AG20443 (cell line): ENCODE measurements at places on chromosomes 12 and 14.
A peak's percentile ranks its signal among the peaks of the same experiment; 100 is the strongest.

DNA sequence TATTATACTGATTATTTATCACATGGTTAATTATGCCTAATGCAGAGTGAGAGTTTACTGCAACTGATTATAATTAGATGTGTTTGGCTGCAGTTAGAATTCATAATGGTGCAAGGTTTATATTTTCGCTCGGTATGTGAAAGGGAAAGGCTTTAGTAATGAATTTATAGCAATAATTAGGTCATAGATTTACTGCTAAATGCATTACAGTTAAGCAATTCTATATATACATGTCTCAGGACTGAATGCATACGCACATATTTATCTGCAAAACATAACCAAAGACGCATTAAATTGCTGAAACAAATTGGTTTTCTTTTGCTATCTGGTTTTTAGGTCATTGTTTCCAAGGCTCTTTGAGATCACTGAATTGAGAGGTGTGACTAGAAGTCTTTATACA lies 428.1 kb upstream of the PDE3A start:
- no peak for DNase-seq

GRCh38 chr12:2501464-2502191 lies 293.1 kb upstream of the FKBP4 start:
- DNase-seq, result no peak

DNA sequence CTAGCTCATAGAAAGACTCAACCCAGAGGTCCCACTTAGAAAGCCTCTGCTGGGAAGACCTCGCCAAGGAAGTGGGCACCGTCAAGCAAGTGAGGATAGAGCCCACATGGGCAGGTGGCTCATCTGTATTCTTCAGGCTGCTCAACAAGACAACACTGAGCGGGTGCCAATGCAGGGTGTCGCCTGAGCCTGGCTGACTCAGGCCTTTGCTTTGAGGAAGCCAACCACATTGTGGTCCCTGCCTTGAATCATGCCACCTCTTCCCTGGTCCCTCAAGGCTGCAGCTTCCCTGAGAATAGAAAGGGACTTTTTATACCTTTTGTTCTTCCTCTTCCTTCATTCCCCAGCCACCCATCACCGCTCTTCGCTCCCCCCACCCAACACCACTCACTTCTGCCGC lies 2.1 kb upstream of the RNASE13 start:
- no peak for DNase-seq

DNA sequence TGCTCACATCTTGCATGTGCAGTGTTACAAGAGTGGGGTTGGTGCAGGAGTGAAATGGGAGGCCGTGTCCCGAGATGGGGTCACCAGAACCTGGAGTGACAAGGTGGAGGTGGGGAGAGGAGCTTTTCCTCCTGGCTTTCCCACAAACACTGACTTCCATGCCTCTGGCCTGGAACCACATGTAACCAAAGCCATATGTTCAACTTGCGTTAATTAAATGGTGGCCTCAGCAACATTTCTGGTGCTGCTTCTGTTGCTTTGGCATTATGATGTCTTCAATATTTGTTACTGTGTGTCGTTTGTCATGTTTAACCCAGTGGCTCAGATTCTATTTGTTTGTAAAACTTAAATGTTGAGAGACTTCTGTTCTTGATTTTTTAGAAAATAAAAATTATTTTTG lies 110.2 kb downstream of the VCPKMT start:
- no peak for DNase-seq

DNA sequence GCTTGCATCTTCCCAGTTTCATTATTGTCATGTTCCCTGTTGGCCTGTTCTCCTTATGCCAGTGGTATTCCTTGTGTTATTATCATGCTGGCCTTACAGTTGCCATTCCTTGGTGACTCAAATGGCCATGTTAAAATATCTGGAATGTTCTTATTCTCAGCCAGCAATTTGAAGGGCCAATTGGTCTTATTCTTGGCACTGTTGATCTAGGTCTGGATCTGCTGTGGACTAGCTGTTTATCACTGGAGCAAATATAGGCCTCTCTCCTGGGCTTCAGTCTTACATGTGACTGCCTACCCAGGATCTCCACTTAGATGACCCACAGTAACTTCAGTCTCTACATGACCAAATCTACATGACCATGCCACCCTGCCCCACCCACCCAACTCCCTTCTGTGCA lies 5.4 kb downstream of the CIPC start:
- no peak for DNase-seq

DNA sequence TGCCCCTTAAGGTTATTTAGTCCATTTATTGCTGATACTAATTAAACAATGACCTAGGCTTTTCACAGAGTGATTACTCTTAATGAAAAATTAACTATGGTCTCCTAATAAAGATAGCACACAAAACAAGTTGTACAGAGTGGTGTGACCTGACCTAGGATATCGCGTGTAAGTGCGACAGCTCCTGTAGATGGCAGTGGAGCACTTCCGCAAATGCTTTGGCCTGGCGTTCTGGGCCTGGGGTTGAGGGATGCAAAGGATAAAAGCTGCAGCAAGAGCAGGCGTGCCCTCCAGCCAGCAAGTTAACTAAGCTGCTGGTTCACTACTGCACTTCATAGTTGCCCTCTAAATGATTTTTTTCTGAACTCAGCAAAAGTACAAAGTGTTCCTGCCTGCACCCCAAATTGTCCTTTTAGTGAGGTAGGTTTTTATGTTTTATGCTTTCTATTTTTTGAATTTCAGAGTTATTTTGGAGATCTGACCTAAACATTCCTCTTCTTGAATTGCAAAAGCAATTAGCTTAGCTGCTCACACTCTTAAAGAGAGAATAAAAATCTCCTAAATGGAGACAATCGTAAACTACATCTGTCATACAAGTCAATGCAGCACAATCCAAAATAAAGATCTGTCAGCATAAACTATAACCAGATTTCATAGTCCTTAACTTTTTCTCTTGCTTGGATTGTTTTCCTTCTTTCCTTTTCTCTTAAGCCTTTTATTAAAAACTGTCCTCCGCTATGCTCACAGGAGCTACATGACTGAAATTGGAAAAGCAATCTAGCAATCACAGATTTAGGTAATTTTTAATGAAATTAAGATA lies 379.6 kb downstream of the LRIG3 start:
- peak; percentile 71 for DNase-seq

DNA sequence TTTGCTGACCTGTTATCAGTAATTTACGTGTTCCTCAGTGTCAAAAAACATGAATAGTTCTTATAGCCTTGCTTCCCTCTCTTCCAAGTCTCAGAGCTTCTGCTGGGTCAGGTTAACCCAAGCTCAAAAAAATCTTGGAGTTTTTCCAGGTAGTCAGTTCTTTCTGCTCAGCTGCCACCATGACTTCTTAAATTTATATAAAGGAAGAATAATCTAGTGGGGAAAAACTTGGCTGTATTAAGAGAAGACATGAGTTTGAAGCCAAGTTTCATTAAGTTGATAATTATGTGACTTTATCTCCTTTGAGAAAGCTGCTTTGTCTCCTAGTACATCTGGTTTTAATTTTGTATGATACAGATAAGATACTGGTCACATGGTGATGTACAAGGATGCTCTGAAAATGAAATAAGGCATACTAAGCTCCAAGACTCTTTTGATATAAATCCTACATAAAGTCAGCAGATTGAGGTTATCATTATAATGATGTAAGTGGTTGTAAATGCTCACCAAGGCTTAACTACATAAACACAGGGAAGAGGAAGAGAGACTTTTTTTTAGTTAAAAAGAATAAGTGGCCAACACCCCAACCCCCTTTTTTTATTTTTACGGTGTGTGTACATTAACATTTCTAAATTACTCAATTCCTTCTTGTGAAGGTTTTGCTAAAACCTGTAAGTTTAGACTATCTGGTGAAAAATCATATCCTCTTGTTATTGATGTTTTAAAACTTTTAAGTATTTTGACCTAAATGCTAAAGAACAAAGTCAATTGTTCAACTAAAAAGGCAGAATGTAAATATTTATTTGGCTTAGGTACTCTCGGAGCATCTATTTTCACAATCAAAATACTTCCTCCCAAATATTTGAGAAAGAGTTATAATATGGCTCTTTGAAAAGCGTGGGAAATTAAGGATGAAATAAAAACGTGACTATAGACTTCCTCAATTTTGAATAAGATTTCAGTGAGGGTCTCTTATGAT lies 84.1 kb upstream of the SLC38A2 start:
- no peak for DNase-seq

DNA sequence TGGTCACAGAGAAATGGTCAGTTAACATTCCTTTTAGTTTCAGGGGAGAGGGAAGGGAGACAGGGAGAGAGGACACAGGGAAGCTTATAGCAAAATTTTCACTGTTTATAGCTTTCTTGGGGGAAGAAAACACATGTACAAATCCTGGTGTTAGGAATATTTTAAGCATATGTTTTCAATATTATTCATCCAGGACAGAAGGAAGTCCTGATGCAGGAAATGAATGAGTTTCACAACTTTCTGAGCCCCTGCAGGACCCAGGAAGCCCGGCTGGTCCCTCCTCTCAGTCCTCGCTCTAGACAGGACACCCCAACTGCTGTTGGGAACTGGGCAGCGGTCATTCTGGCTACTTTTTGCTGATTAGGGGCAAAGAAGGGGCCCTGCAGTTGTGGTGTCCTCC lies 71.1 kb upstream of the ZDHHC17 start:
- DNase-seq, result no peak

GRCh38 chr12:38648813-38649212 lies 256.6 kb downstream of the CPNE8 start:
- no peak for DNase-seq

DNA sequence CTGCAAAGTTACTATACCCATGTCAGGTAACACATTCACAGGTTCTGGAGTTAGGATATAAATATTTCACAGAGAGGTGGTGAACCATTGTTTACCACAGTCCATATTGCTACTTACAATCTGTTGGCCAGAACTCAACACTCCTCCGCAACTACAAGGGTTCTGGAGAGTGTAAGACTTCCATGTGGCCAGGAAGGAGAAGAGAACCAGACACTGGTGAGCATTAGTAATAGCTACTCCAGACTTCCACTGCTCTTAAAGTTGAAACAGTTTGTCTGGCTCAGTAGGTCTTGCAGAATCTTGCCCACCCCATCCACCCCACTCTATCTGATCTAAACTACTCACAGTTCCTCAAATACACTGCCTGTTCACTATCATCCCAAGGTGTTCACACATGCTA lies 369.6 kb downstream of the DUSP6 start:
- DNase-seq, result no peak

- no peak for DNase-seq
These were observed 205.0 kb upstream of the KRR1 start for GRCh38 chr12:75716291-75717025.

DNA sequence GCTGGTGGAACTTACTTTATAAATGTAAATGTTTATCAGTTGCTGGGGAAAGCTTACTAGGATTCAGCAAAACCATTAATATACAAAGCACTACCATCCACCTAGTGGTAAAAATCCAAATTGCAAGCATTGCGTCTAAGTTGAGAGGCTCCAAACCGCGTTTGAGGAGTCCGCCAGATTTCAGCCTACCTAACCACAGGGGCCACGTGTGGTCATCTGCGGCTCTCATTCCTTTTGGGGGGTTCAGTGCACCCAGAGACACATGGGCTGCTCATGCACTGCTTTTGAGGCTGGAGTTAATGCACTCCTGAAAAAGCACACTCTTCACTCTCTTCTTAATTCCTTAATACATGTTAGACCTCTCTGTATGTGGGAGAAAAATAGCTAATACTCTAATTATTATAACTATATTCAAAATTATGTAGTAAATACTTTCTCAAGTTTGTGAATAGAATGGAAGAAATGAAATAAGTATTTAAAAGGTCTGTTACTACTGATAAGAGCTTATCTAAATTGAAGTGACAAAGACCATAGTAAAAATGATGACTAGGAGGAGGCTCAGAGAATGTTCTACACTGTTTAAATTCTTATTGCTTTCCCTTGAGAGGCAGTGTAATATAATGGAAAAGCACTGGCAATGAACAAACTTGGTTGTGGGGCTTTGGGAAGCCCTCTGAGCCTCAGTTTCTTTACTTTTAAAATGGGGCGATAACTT lies 41.4 kb upstream of the MANSC4 start:
- peak; percentile 81 for DNase-seq

DNA sequence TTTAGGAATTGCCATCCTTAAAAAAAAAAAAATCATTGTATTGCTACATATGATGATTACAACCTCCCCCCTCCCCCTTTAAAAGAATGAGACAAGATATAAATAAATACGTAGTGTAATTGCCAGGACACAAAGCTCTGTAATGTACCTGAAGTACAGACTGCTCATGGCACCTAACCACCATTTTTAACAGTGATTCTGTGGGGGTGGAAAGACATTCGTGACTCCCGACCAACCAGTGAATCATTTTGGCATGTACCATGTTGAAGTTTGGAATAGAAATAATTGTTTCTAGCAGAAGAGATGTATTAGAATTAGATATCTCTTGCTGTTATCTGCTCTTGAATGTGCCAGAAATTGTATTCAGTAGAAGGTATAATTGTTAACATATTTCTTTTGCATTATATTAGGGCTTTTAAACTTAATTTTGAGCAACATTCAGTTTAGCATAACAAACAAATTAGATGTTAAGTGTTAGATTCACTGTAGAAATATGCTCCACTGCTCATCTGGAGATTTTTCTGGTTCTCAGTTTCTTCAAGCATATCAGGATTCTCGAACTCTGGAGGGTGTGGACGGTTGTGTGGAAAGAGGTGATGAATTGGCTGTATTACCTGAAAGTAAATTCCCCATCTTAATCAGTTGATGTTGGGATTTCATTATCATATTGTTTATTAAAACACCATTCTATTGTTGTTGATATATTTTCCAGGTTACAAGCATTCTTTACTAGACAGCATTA lies 31.1 kb downstream of the FRS2 start:
- peak; percentile 50 for DNase-seq

DNA sequence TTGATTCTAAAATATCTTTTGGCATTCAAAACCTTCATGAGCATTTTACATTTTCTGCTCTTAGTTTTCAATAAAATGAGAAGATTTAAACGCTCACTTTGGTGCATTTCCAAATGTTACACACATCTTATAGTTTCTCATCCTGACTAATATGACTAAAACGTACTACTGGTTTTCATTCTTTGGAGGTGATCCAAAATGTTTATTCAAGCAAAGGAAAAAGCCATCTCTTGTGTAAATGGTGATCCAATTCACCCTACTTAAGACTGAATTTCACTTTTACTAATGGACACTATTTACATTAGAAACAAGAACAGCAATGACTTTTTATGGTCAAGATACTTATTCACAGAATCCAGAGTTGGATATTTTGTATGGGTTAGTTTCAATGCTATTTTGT lies 86.6 kb downstream of the KITLG start:
- DNase-seq, result peak; percentile 14

GRCh38 chr12:59294221-59294620 lies 301.6 kb upstream of the SLC16A7 start:
- no peak for DNase-seq

GRCh38 chr12:71158361-71158882 lies 623 bp upstream of the TSPAN8 start:
- DNase-seq, result no peak
